ENCODE measurements at places on chromosomes 7 and 10.
A peak's percentile ranks its signal among the peaks of the same experiment; 100 is the strongest.

DNA sequence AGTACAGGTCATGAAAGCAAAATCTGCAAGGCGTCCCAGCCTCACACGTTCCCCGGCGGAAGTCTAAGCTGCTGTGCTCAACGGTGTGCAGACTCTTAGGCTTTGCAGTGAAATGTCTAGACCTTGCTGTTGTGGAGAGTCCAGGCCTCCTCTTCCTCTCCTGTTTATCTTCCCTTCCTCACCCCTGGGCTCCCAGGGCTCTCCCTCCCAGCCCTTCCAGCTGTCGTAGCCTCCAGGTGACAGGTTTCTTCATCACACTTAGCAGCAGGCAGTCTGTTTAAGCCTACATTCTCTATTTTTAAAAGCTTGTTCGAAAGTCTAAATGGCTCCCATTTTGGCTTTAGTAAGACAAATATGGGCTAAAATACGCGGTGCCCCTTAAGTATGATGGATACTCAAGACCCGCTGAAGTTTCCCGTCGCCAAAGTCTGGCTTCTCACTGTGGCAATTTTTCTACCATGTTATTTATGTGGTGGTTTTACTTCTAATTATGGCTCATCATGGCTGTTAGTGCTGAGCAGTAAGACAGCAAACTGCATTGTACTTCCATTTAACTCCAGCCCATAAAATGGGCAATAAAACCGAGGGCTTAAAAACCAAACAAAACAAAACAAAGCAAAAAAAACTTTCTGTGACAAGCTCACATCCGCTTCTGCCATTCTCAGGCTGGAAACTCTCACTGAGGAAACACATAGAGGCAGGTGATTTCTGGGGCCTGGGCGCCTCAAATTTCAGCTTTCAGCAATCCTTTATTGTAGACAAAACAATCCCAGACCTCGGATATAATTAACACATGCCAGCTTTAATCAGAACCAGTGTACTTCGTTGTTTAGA lies 243.2 kb downstream of the SNX10 start:
- DNase-seq, result no peak

- no peak for DNase-seq
These were observed 3.0 kb upstream of the NDST2 start for GRCh38 chr10:73814276-73814895.

DNA sequence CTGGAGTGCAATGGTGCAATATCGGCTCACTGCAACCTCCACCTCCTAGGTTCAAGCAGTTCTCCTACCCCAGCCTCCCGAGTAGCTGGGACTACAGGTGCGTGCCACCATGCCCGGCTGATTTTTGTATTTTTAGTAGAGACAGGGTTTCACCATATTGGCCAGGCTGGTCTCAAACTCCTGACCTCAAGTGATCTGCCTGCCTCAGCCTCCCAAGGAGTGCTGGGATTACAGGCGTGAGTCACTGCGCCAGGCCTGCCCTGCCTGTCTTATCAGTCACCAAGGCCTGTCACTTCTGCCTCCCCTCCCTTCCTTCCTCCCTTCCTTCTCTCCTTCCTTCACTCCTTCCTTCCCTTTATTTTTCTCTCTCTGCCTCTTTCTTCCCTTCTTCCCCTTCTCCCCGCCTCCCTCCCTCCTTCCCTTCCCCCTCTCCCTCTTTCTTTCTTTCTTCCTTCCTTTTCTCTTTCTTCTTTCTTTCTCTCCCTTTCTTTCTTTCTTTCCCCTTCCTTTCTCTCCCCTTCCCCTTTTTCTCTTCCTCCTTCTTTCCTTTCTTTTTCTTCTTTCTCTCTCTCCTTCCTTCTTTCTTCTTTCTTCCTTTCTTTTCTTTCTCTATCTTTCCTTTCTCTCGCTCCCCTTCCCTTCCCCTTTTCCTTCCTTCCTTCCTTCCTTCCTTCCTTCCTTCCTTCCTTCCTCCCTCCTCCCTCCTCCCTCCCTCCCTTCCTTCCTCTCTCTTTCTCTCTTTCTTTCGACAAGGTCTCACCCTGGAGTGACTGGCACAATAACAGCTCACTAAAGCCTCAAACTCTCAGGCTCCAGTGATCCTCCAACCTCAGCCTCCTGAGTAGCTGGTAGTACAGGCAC lies 3.1 kb upstream of the ST7 start:
- peak; percentile 75 for DNase-seq

- peak; percentile 49 for DNase-seq
These were observed 453.1 kb downstream of the SORCS1 start for GRCh38 chr10:106711313-106711906.

DNA sequence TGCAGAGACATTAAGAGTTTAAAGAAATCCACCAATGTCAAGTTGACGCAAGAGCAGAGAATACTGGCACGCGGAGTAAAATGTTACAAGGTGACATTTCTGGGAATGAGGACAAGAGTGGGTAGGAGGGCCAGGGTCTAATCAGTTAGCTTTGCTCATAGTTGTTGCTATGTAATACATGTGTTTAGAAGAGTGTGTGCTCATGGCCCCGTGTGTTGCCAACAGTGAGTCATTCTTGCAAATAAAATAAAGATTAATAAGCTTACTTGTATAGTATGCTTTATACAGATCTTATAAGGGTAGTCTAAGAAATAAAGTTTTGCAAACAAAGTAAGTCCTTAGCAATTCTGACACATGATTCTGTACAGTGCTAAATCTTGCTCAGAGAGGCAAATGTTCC lies 64.5 kb downstream of the DNMBP start:
- DNase-seq, result no peak
